A549 (cell line): ENCODE measurements at places on chromosomes 13 and 19. TPM values are rescaled to one million over a fixed set of nuclear protein-coding genes. Genes with fewer than 3 reads are reported as not detected.

GRCh38 chr13:48675247-48675646 lies 21.5 kb downstream of the CYSLTR2 start:
- DNase-seq: no peak

DNA sequence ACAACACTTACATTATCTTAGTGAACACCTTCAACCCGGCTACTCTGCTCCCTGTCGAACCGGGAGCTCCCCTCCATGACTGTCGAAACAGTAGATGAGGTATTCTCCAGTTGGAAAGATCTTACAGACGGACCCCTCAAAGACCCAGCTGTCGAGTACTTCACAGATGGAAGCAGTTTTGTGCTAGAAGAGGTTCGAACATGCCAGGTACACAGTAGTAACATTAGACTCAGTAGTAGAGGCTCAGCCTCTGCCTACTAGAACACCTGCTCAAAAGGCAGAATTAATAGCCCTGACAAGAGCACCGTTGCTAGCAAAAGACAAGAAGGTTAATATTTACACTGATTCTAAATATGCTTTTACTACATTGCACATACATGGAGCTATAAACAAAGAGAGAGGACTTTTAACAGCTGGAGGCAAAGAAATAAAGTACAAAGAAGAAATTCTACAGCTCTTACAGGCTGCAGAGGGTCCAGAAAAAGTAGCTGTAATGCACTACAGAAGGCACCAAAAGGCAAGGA lies 13.6 kb upstream of the SLC15A1 start:
- DNase-seq: no peak

Gene FGF21
- not detected in 3 replicates for polyA plus RNA-seq

- no peak for DNase-seq
Observed at GRCh38 chr19:39701291-39701690, 3.0 kb upstream of the LGALS14 start.

Gene FUZ
- polyA plus RNA-seq: 15.9 to 23.7 TPM (median 21.7 TPM) in 3 replicates

GRCh38 chr13:65499256-65499655 lies 1730.9 kb downstream of the PCDH9 start:
- no peak for DNase-seq

- DNase-seq: no peak
Observed at GRCh38 chr19:47122359-47123335, 8.0 kb upstream of the SAE1 start.

DNA sequence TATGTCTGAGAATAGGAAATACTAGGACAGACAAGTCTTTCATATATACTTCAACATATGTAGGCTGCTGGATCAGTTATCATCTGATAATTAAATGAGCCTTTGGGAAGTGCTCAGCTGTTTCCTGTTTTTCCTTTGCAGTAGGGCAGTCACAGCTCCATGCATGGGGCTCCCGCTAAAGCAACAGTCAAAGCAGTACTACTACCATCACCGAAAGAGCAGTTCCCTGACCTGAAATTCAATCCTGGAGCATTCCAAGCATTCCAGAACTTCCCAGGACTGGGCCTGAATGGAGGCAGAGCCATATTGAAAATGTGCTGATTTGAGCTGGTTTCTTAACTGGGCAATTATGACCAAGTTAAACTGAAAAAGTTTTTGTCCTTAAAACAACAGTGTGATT lies 20.5 kb downstream of the MICU2 start:
- DNase-seq: no peak

GRCh38 chr19:12967907-12968306 lies 1.5 kb upstream of the DAND5 start:
- DNase-seq: no peak

DNA sequence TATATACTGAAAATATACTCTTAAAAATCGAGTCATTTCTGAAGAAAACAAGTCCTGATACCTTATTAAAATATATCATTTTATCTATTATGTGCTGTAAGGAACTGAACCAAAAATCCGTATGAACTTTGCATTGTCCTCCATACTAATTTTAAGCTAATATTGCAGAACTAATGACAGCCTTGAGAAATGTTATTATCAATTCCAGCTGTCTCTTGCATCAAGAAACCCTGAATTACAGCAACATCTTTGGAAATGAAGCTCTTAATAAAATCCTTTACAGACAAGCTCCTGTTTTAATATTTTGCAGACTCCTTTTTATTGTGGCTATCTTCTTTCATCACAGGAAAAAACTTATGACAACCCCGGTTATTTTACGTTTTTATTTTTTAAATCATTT lies 1335.3 kb downstream of the EFNB2 start:
- no peak for DNase-seq

DNA sequence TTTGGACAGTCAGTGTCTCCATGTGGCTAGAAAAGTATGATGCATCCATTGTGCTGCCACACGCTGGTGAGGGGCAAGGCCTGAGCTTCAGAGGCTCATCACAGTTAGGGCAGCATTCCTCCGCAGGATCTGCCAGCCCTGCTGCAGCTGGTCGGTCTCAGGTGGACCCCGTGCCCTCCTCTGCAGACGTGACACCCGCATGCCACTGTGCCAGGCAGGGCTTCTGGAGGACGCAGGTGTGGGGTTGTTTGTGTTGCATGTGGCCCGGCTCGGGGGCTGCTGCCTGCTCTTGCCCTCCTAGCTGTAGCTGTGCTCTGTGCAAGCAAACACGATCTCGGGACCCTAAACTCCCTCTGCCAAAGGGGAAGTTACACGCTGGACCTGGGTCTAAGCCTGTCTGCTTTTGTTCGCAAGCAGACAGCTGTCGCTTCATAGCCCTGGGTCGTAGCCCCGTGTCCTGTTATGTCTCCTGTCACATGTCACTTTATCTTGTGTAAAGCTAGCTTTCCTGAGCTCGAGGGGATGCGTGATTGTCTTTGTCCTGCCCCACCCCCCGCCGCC lies 45.3 kb downstream of the SLC7A9 start:
- no peak for DNase-seq

Gene KASH5
- 0.17 TPM in 1 of 3 replicates, not detected in the others for polyA plus RNA-seq

- DNase-seq: no peak
Observed at GRCh38 chr19:13231663-13232062, 81.5 kb downstream of the IER2 start.

DNA sequence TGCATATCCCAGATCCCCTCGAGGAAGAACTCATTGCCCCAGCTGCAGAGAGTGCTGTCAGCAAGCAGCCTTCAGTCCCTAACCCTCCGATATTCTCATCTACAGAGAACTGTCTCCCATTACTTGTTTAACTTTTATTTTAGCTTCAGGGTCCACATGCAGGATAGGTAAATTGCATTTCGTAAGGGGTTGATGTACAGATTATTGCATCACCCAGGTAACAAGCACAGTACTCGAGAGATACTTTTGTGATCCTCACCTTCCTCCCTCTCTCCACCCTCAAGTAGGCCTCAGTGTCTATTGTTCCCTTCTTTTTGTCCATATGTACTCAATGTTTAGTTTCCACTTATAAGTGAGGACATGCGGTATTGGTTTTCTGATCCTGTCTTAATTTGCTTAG lies 171.5 kb upstream of the IRS2 start:
- DNase-seq: no peak

Gene SERPINE3
- polyA plus RNA-seq: 0.09 TPM in 1 of 3 replicates, not detected in the others

GRCh38 chr13:44363631-44364344 lies 9.8 kb upstream of the SERP2 start:
- no peak for DNase-seq

Gene ZNF90
- not detected in 3 replicates for polyA plus RNA-seq

Gene ZNF415
- polyA plus RNA-seq: not detected in 3 replicates

- DNase-seq: no peak
Observed at GRCh38 chr13:22027566-22027965, 356.7 kb downstream of the FGF9 start.

- no peak for DNase-seq
Observed at GRCh38 chr13:26075498-26075897, 23.7 kb upstream of the SHISA2 start.

Gene ADGRE3
- polyA plus RNA-seq: not detected in 3 replicates

GRCh38 chr19:1822210-1822609 lies 10.1 kb upstream of the ATP8B3 start:
- DNase-seq: no peak

GRCh38 chr19:29836409-29836825 lies 24.6 kb downstream of the CCNE1 start:
- no peak for DNase-seq

- no peak for DNase-seq
Observed at GRCh38 chr13:53545340-53545941, 516.8 kb downstream of the OLFM4 start.

Gene PEX11G
- polyA plus RNA-seq: 1.8 to 2.9 TPM (median 1.9 TPM) in 3 replicates

GRCh38 chr13:32553720-32554119 lies 15.1 kb upstream of the N4BP2L2 start:
- no peak for DNase-seq

GRCh38 chr19:33235269-33235995 lies 9.8 kb upstream of the SLC7A10 start:
- peak; percentile 98 for DNase-seq

DNA sequence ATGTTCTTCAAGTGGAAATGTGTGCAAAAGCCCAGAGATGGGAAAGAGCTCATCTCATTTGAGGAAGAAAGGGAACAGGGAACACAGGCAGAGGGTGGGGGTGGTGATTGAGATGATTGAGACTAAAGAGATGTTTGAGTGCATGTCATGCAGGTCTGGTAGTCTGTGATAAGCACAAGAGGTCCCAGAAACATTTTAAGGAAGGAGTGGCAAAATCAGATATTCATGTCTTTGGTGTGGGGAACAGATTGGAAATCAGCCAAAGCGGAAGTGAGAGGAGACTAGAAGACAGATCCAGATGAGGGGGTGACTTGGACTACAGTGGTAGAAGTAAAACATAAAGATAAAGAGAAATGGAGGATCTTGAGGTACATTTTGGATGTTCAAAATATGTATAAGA lies 39.4 kb upstream of the DACH1 start:
- DNase-seq: no peak

Gene GAMT
- polyA plus RNA-seq: 24.7 to 26.0 TPM (median 25.7 TPM) in 3 replicates

DNA sequence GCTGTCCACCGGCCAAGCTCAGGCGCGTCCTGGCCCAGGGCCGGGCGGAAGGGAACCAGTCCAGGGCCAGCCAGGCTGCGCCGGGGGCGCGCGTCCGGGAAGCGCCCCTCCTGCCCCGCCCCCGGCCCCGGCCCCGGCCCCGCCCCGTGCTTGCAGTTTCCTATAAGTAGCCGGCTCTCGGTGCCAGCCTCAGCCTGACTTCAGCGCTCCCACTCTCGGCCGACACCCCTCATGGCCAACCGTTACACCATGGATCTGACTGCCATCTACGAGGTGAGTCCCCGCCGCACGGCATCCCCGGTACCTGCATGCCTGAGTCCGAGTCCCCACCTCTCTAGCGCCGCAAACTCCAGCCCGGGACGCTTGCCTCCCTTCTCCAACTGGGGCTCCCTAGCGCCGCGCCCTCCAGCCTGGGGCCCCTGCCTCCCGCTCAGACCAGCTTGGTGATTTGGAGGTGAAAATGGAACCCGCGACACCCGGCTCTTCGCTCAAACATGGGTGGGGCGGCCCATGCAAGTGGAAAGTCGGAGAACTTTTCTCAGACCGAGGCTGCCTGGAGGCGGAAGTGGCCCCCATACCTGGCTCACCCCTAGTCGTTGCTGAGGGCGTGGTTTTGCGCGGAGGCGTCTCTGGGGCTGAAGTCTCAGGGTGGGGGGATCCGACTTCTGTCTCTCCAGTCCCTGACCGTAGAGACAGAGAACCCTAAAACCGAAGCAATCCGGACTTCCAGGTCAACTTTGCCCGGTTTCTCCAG lies at the start of gene ZFP36:
TSS of gene ZFP36 (plus strand) at position 192 of the 754 bp plus-strand sequence. CDS start at position 250, 58 bp downstream.
- peak; percentile 93 for DNase-seq
